ENCODE measurements at places on chromosomes 13 and 19.

- no peak for DNase-seq
Observed at GRCh38 chr13:97564956-97565355, 131.0 kb downstream of the RAP2A start.

GRCh38 chr13:93080587-93080986 is 146.0 kb upstream of the GPC6 start:
- DNase-seq: no peak

DNA sequence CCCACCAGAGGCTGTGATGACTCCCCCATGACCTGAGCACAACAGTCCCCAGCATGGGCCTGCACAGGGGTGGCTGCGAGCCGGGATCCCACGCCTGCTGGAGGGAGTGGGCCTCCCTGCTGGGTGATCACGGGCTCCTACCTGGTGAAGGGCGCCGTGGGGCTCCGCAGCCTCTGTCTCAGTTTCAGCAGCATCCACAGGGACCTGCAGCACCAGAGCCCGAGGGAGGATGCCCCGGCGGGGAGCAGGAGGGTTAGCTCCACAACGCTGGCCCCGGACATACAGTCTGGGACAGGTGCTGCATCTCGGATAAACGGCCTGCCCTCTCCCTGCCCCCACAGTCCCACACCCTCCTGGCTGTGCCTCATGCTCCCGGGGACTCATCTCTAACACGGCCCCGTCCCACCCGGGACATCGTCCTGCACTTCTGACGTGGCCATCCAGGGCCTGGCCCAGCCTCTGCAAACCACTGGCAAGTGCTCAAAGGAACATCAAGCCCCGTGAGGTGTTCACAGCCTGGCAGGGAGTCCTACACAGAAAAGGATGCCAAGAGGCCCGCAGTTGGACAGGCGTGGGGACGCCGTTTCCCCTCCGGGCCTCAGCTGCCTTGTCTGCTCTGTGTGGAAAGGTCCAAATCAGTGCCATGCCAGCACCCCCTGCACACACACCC is 10.5 kb downstream of the PEX11G start:
- no peak for DNase-seq

DNA sequence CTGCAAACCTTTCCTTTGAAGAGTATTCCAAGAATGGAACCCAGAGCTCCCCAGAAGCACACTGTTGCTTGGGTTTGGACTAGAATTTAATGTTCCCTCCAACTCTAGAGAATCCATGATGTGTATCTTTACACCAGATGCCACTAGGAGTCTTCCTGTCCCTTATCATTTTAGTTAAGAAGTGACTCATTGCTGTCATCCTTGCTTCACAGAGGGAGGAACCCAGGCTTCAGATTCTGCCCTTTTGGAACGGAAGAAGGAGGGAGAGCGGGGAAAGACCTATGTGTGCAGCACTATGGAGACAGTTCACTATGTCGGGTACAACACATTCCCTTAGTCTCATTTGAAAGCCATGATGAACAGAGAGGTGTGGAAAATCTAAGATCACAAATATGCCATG is 2.1 kb upstream of the ATP12A start:
- no peak for DNase-seq

DNA sequence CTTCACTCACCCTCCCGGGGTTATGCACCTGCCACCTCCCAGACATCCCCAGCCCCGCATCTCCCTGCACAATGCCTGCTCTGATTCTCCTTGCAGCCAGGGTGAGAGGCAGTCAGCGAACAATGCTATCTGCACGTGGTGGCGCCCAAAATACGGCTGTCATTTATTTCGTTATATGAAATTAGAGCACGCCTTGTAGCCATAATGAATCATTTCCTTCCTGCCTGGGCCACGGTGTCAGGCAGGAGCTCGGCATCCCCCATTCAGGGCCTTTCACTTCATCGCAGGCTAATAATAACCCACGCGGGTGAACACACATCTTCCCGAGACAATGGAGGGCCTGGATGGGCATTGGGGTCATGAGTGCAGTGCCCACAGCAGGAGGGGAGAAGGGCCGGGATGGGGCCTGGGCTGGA is 143.8 kb upstream of the ZNF507 start:
- DNase-seq: no peak

DNA sequence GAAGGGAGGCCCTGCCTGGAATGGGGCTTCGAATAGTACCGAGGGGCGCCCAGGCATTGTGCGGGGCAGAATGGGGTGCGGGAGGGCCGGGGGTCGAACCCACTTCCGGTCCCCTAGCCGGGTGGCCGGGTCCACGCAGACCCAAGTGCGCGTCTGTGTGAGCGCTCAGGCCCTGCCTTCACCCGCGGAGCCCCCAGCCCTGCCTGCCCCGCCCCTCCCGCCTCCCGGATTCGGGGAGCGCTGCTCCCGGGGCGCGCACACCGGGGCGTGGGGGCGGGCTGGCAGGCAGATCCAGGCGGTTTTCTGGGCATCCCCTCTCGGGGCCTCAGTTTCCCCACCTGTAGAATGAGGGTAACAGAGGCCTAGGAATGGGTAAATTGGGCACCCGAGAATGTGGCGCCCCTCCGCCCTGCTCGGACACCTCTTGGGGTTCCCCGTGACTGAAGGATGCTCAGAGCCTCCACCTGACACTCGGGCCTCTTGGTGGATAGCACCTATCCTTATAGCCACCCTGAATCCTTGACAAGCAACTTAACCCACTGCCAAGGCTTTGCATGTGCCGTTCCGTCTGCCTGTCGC is 682 bp downstream of the PIK3R2 start:
- DNase-seq: no peak

GRCh38 chr19:1606138-1606651 is 933 bp upstream of the UQCR11 start:
- no peak for DNase-seq

GRCh38 chr13:85541476-85541875 is 257.7 kb downstream of the SLITRK6 start:
- no peak for DNase-seq

- DNase-seq: no peak
Observed at GRCh38 chr13:60689076-60689475, 292.1 kb downstream of the TDRD3 start.

GRCh38 chr19:55688422-55689218 is 13.6 kb downstream of the EPN1 start:
- no peak for DNase-seq

DNA sequence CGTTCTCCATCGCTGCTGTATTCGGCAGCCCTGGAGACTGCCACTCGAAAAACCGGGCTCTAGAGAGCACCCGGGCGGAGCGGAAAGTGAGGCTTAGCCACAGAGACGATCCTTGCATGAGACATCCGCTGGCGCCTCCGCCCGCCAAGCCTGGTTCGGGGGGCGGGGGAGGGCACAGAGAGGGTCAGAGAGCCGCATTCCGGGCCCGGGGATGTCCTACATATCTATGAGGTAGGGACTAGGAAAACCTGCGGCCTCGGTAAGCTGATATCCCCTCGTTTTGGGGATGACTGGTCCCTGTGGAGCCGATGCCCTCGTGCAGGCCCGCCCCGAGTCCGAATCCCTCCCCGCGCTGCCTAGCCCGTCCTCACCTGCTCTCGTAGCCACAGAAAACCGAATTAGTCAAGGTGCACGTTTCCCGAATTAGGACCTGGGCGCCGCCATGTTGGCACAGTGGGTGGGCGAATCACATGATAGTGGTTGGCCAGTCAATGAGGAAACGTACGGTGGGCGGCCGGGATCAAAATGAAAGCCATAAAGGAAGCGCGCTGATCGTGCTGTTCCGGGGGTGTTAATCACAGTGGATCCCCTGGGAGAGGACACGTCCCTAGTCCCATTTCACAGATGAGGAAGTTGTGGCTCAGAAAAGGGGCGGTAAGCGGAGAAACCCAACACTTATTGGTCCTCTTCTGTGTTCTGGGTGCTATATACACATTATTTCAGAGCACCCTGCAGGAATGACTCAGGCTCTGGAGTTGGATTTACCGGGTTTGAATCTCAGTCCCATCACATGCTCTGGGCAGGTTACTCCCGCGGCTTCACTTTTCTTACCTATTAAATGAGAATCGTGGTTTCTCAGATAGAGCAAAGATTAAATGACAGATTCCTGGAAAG is at the start of gene TRMT1:
TSS of gene TRMT1 (minus strand) at position 459 of the 894 bp plus-strand sequence. CDS start at position 118, 341 bp downstream.
- peak; percentile 72 for DNase-seq

- DNase-seq: no peak
Observed at GRCh38 chr13:37602733-37603381, 4.3 kb upstream of the POSTN start.

- DNase-seq: no peak
Observed at GRCh38 chr19:1163934-1164683, 10.0 kb downstream of the SBNO2 start.

DNA sequence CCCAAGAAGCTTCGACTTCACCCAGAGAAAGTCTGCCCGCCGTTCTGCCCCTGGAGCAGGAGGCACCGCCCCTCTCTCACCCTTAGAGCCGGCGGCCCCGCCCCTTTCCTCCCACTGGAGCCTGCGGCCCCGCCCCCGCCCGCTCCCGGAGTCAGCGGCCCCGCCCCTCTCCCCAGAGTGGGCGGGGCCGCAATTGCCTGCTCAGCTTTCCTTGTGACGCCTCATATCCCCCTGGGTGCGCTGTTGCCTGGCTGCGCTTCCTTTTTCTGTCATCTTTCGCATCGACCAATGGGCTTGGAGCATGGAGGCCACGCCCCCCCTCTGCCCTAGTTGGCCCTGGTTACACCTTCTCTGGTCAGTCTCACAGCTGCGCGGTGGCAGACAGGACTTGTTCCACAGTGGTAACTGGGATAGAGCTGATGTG is 38.2 kb upstream of the ZNF492 start:
- DNase-seq: no peak

DNA sequence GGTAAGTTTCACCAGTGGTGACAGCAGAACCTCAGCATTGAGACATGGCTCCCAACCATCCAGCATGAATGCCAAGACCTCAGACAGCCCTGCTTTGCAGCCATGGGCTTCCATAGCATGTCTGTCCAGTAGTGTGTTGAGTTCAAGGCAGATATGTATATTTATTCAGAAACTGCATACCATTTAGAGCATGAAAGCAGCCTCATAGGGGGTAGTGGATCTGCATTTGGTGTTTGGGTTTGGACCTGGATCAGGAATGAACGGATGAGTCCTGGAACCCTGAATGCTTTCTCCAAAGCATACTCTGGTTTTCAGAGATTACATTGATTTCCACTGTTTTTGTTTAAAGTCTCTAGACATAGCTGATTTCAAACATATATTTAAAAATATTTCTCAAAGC is 114.3 kb downstream of the ESD start:
- DNase-seq: no peak
